Neuronal stem cell (in vitro differentiated cells): ENCODE measurements at places on chromosomes 5 and 9.

DNA sequence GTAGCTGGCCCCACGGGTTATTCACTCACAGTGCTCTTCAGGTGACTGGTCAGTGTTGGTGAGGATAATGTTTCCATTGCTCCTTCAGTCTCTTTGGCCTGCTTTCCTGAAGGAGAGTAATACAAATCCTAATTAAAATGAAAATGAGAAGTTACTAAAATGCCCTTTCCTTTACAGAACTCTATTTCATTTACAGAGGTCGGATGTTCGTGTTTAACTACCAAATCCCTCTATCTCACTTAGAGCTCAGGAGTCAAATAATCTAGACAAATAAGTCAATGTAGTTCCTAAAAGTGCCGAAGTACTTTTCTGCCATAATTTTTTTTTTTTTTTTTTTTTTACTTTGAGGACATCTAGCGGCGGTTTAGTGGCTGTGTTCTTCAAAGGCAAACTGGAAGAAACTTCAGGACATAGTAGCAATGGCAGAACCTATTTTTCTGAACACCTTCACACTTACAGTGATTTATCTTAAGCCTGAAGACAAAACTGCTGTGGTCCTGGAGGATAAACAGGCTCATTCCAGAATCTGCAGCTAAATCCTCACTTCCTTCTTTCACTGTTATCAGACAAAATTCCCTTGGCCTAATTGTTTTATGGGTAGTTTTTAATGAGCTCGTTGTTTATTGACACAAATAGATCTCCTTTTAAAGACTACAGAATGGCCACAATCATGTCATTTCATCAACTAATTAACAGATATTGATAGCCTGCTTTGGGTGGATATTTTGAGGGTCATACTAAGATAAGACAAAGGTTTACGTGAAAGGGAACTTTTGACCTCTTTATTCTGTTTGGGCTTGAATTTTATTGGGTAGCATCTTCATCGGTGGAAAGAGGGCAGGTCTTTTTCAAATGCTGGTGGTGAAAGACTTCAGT lies 207.6 kb upstream of the DMRTA1 start:
- DNase-seq, result no peak

GRCh38 chr5:18771097-18771610 lies 1136.9 kb downstream of the TAF11L14 start:
- no peak for DNase-seq

DNA sequence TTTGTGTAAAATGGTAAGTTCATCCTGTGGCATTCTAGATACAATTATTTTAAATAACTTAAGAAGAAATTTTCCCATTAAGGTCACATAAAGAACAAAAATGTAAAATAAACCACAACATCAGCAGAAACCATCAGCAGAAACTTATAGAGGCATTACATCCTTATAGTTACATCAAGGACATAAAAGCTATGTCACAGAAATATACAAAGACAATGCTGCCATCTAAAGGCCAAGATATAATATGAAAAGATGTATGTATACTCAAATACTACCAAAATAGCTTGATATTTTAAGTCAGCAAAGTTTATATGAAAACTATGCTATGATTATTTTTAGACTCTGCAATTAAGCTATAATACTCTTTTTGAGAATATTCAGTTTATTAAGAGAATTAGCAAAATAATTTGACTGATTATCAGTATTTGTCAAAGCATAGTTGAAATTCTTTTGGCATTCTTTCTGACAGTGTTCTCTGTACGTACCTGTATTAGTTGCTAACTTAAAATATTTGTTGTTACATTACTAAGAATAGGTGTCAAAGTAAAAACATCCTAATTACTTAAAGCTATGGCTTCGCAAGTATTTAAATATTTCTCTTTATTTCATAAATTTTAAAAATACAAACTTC lies 36.2 kb downstream of the FBXL17 start:
- peak; percentile 14 for DNase-seq

- no peak for DNase-seq
Measured at GRCh38 chr5:76166886-76167576, 83.8 kb downstream of the SV2C start.

GRCh38 chr5:135821061-135821801 lies 13.2 kb upstream of the SLC25A48 start:
- no peak for DNase-seq

DNA sequence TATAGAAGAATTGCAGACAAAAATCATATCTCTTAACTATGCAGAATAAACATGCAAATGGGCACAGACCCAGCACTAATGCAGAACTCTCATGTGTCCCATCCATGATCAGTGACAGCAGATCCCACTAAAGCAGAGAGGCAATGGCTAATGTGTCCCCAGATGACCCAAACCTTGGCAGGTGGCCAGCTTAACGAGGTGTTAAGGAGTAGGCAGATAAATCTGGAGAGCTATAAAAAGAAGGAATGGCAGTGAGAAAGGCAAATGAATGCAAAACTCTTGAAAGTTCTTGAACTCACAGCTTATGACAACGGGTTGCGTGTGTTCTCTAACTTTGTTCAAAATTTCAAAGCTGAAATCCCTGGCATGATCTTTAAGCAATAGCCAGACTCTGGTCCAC lies 265.4 kb downstream of the RASEF start:
- DNase-seq, result no peak

- no peak for DNase-seq
Measured at GRCh38 chr5:135825373-135826220, 8.9 kb upstream of the SLC25A48 start.

- no peak for DNase-seq
Measured at GRCh38 chr5:113118298-113118697, 141.7 kb downstream of the DCP2 start.

- DNase-seq, result no peak
Measured at GRCh38 chr5:95900383-95900958, 61.2 kb downstream of the ELL2 start.

DNA sequence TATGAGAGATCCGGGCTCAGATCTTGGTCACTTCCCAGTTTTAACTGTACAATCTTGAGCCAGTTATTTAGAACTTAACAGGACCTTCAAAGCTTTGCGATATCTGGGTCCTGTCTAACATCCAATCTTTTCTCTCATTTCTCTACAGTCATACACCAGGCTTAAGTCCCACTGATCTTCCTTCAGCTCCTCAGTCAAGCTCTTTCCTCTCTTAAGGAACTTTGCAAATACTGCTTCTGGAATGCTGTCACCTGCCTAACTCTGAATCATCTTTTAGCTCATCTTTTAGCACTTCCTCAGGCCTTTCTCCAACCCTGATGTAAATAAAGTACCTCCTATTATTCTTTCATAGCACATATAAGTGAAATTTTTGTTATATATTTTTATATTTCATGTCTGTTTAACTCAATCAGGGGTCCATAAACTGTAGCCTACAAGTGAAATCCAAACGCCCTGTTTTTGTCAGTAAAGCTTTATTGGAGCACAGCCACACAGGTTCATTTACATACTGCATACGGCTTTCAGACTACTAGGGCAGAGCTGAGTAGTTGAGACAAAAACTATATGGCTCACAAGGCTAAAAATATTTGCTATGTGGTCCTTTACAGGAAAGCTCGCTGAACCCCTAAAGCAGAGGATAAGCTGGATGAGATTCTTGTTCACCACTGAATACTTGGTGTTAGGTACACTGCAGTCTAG lies 63.5 kb downstream of the MEF2C start:
- DNase-seq, result no peak

GRCh38 chr9:130555061-130555460 lies 24.3 kb upstream of the FUBP3 start:
- DNase-seq, result no peak
